ENCODE measurements at places on chromosomes 1 and 21.

DNA sequence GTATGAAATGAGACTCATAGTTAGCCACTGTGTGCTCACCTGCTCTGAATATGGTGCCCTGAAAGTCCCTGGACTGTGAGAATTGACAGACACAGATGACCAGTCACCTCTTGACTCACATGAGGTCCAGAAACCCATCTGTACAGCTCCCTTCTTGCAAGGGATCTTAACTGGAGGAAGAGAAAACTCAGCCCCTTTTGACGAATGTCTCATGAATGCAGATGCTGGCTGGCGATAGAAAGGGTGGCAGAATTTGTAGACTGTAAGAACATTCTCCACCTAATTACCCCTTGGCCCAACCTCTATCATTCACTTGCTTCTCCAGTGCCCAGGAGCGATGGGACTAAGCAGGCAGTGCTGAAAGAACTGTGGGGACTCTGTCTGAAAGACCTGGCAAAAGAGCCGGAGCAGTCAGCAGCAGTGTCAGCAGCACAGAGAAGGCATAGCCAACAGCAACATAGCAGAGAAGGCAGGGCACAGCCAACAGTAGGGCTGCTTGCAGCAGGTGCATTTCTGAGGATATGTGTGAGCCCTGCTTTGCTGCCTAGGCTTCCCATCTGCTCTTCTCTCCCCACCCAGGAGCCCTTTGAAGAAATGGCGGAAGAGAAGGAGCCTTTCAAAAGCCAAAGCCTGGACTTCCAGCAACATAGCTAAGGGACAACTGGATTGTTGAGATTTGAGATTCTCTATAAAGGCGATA lies 25.8 kb upstream of the IFNGR2 start:
- no peak for DNase-seq

- no peak for DNase-seq
Measured at GRCh38 chr1:109993885-109994284, 9.3 kb downstream of the AHCYL1 start.

DNA sequence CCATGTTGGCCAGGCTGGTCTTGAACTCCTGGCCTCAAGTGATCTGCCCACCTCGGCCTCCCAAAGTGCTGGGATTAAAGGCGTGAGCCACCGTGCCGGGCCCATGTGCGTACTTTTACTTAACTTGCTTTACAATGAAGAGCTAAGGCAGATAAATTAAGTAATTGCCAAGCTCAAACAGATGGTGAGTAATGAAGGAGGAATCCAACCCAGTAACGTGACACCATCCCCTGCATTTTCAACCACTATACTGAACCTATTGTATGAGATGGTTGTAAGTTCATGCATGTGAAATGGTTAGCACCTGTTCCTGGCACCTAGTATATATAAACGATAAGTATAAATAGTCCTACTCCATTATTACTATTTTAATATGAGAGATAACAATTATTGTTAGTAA lies 588.0 kb upstream of the BEND5 start:
- DNase-seq: no peak

DNA sequence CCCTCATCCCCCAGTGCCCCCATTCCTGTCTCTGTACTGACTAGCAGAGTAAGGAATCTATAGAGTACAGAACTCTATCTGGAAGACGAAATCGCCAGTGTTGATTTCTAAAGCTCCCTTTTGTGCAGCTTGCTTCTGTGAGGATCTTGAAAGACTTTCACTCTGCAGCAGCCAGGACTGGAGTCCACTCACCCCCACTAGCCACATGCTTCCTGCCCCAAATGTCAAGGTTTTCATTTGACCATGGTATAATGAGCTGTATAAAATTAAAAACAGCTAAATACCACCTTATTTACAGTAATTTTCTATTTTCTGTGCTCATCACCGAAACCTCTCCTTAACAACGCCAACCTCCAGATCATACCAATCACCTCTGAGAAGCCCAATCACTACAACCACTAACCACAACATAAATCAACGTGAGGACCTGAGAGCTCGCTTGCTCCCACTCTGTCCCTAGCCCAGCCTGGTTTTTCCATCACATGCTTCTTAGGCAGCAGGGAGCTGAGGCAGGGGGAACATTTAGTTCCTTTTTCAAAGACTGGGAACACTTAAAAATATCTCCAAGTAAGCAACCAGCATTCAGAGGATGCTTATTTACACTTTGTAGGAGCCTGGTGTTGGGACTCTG lies 56.1 kb upstream of the IRF2BP2 start:
- no peak for DNase-seq

GRCh38 chr1:228307218-228308023 lies 99.2 kb downstream of the TRIM11 start:
- DNase-seq: no peak

DNA sequence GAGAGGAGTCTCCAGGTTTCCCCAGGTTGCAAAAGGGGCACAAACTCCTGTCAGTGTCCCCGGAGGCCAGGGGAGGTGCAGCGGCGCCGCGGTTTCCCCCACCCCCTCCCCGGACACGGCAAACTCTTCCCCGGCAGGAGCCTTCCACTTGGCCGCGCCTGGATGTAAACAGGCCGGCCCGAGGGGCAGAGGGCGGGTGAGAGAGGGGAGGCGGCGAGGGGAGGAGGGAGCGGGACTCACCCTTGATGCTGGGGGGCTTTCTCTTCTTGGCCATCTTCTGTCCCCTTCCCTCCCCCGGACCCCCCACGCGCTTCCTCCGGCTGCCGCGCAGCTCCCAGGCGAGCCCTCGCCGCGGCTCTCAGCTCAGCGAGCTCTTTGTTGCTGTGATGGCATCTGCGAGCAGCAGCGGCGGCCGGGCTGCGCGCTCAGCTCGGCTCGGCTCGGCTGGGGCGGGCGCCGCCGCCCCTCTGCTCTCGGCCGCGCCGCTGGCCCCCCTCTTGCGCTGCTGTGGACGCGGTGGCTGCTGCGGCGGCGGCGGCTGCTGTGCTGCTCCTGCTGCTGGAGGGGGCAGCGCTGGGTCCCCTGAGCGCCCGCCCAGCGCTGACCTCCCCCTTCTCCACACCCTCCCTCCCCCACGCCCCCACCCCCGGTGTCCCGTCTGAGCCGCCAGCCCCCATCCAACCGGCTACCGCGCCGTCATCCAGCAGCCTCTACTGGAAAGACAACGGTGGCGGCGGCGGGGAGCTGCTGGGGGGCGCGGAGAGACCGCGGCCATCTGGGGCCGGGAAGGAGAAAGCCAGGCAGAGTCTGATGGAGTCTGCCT lies 4.9 kb upstream of the SLC44A5 start:
- no peak for DNase-seq

DNA sequence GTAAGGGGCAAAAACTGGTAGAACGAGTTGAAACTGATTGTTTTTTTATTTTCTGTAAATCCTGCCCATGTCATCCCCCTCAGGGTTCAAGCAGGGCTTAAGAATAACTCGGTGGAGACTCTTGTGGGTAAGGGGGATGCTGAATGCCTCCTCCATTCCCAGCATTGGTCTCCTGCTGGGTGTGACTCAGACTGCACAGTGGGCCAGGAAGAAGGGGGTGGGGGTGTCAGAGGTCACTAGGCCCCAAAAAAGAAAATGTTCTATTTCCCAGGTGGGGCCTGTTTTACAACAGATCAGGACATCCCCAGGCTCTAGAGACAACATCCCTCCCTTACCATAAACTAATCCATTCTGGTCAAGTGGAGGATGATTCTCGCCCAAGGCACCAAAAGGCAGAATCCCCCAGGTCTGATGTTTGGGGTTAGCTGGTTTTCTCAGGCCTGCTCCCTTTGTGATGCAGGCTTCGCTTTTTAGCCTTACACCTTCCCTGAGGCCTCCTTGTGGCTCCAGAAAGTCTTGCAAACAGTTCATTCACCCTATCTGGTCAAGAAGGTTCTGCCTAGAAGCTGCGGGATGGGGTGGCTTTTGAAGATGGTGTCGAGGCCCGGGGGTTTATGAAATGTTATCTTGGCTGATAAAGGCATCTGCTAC lies 10.7 kb upstream of the GRHL3 start:
- no peak for DNase-seq
